HT-29 (cell line): ENCODE measurements at places on chromosomes 5 and 9.

GRCh38 chr5:149062371-149063016 lies 368 bp downstream of the SH3TC2 start:
- peak; percentile 64 for DNase-seq

- DNase-seq: peak; percentile 64
Measured at GRCh38 chr5:170420806-170421412, 31.7 kb upstream of the KCNMB1 start.

GRCh38 chr5:162929104-162929503 lies 508.3 kb upstream of the CCNG1 start:
- no peak for DNase-seq

- no peak for DNase-seq
Measured at GRCh38 chr5:42021923-42022322, 96.8 kb downstream of the FBXO4 start.

GRCh38 chr5:79954620-79955019 lies 36.4 kb downstream of the MTX3 start:
- DNase-seq: no peak

GRCh38 chr5:140043508-140043872 lies 391 bp upstream of the NRG2 start:
- DNase-seq: no peak

DNA sequence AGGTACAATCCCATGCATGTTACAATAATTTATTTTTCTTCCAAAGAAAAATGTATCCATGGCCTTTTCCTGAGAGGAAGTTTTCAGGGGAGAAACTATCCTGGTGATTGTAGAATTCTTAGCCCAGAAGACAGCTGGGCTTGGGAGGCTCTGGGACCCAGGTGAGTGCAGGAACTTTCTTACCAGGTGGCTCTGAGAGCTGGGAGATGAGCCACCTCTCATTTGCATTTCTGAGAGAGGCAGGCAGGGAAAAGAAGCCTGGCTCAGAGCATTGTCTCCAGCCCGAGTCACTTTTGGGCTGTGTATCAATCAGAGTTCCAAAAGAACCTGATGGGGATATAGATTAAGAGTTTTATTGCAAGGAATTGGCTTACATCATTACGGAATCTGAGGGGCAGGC lies 52.7 kb downstream of the ALG2 start:
- no peak for DNase-seq

- no peak for DNase-seq
Measured at GRCh38 chr5:178110-178509, 13.2 kb upstream of the LRRC14B start.

GRCh38 chr9:108186642-108187395 lies 669.0 kb downstream of the ACTL7B start:
- no peak for DNase-seq

DNA sequence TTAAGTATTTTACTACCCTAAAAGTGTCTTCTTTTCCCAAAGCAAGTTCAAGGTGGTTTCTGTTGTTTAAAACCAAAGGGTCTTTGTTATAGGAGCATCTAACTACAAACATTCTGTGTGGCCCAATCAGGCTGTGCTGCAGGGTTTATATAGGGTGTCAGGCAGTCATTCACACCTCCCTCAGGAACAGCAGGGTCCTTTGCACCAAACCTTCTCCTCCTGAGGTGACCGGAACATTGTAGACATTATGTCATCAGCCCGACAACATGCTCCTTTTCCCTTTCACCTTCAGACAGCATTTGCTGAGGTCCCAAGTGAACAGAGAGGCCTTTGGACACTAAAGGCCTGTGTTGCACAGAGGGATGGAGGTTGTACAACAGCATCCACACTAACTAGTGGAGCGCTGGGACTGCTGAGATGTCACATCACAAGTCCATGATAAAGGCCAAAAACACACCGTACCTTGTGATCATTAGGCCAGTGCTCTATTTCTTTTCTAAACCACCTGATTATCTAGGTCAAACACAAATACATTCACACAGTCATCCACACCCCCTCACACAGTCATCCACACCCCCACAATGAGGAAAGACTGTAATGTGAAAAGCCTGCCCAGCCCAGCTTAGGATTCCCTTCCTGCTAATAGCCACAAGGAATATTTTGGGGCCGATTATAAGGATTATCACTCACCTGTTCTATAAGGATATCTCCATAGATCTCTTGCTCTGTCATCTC lies 123.8 kb upstream of the VLDLR start:
- DNase-seq: no peak

- peak; percentile 30 for DNase-seq
Measured at GRCh38 chr9:86947146-86948073, at the start of gene GAS1. Gene GAS1, minus strand, starts transcription at chr9:86947506. Its CDS starts 727 bp downstream, at chr9:86946779.

DNA sequence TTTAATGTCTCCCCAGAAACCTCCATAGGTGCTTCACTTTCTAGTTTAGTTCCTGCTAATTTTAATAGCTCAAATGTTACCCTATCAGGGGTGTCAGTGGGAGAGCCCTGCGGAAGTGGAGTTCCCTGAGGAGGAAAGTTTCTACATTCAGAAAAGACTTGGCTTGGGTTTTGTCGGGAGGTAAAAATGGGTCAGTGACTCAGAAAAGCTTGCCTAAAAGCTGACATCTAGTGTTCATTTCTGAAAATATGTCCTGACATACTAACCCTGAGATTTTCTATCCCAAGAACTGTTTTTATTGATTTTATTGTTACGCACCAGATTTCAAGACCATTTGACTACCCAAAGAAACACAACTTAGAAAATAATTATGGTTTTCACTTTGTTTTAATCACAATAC lies 40.9 kb upstream of the GLDC start:
- DNase-seq: peak; percentile 26

- DNase-seq: peak; percentile 52
Measured at GRCh38 chr9:81562231-81563019, 126.9 kb downstream of the TLE1 start.

- no peak for DNase-seq
Measured at GRCh38 chr9:127749090-127749787, 14.1 kb upstream of the TOR2A start.

DNA sequence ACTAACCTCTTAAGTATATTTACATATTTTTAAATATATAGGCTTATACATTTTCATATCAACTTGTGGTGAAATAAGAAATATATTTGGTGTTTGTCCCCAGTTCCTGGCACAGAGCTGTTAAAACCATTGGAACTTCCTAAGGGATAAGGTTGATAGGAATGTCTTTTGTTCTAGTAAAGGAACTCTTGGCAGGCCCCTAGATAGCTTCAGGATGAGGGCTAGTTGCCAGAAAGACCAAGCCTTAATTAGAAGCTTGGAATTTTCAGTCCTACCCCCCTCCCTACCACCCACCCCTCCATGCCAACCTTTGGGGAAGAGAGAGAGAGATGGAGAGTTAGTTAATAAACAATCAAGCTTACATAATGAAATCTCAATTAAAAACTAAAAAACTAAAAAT lies 638.6 kb upstream of the ACO1 start:
- no peak for DNase-seq

DNA sequence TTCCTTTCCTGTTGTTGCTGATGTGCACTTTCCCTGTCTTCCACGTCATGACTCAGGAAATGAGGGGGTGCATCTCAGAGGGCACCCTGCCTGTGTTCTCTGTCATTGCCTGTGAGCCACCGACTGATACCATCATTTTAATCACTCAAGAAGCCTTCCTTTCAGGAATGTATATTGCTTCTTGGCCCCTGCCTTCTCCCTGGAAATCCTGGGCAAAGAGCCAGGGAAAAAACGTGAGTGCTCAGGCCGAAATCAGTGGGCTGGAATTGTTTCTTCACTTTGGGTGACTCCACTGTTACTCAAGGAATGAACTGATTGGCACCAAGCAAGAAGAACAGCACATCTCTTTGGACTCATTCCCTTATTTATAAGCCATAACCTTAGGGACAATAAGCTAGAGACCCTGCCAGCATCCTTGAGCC lies 126.1 kb downstream of the SNX18 start:
- no peak for DNase-seq

GRCh38 chr5:154620411-154620810 lies 134.8 kb upstream of the LARP1 start:
- no peak for DNase-seq

- DNase-seq: no peak
Measured at GRCh38 chr5:124236361-124237205, 509.9 kb downstream of the ZNF608 start.

- DNase-seq: no peak
Measured at GRCh38 chr5:112800891-112801290, 60.2 kb upstream of the SRP19 start.

GRCh38 chr9:68416936-68417564 lies 60.6 kb downstream of the PGM5 start:
- peak; percentile 32 for DNase-seq

- DNase-seq: no peak
Measured at GRCh38 chr5:44845777-44846176, 37.0 kb downstream of the MRPS30 start.

- no peak for DNase-seq
Measured at GRCh38 chr9:101176384-101176783, 147.9 kb downstream of the PLPPR1 start.

DNA sequence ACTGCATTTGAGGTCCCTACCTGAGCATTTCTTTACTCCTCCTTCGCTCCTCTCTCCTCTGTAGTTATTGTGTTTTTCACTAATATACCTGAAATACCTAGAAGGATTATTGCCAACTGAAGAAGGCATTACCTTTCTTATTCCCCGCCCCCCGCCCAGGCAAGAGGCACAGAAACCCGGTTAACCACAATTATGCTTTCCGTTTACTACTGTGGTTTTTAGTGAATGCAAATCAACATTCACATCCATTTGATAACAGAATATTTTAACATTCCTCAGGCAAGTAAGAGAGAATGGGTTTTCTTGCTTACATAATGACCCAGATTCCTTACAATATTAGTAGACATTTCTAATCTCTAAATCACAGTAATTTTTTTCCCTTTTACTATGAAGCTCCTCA lies 136.9 kb downstream of the PCSK5 start:
- no peak for DNase-seq

DNA sequence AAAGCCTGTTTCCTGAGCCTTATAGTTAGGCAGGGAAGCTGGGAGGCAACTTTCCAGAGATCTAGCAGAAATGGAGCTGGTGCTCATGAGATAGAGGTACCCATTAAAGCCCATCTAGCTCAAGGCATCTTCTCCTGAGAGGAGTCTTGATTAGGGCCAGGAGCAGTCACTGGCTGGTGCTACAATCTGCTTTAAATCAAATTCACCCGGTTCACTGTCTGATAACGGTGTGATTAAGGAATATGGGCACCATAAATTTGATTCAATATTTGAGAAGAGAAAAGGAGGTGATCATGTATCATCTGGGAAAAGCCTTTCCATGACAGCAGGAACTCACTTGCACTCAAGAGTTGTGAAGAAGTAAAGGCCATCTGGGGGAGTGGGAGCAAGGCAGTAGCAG lies 23.9 kb upstream of the NR5A1 start:
- no peak for DNase-seq

- DNase-seq: no peak
Measured at GRCh38 chr9:18433620-18434019, 40.3 kb upstream of the ADAMTSL1 start.

DNA sequence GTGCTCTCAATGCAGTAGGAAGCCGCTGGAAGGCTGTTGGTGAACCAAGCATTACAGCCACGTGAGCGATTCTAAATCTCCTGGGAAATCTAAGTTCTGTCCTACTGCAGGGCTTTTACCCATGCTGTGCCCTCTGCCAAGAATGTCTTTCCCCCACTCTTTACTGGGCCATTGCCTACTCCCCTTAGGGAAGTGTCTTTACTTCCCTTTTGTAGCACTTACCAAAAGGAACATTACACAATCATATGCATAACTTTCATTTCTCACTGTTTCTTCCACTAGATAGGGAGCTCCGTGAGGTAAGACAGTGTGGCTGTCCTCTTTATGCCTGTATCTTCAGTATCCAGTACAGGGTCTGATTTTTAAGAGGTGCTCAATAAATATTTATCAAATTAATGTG lies 241.7 kb upstream of the NR4A3 start:
- DNase-seq: no peak

GRCh38 chr9:106528158-106528557 lies 334.8 kb upstream of the ZNF462 start:
- DNase-seq: no peak

DNA sequence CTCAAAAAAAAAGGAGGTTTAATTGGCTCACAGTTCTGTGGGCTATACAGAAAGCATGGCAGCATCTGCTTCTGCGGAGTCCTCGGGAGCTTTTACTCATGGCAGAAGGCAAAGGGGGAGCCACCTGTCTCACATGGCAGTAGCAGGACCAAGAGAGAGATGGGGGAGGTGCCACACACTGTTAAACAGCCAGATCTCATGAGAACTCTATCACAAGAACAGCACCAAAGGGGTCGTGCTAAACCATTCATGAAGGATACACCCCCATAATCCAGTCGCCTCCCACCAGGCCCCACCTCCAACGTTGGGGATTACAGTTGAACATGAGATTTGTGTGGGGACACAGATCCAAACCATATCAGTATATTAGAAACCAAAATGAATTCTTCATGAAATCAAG lies 28.3 kb upstream of the CXXC5 start:
- DNase-seq: no peak

- DNase-seq: no peak
Measured at GRCh38 chr5:127297348-127298035, 6.9 kb downstream of the MEGF10 start.

DNA sequence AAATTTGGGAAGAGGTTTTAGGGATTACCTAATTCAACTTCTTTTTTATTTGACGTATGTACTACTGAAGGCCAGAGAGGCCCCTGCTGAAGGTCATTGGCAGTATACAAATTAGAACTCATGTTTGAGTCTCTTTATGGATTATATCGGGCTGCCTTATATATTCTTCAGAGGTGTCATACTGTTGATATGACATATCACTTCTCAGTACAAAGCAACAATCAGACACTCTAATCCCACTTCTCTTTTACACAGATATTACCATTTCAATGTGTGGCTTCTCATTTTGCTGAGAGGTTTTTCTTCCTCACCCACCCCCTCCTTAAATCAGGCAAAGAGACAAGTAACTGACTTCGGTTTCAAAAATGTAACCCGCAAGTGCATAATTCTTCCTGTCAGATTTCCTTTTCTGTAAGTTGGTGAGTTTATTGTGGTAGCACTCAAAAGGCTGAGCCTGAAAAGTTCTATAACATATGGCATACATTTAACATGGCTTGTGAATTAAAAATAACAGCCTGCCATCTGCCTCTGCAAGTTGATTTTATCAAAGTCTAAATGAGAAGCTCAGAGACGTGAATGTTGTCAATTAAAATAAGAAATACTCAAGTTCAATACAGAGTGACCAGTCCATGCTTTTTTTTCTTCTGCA lies 163.6 kb upstream of the RORB start:
- DNase-seq: no peak

- DNase-seq: no peak
Measured at GRCh38 chr5:64930672-64931318, 162.1 kb downstream of the CWC27 start.

DNA sequence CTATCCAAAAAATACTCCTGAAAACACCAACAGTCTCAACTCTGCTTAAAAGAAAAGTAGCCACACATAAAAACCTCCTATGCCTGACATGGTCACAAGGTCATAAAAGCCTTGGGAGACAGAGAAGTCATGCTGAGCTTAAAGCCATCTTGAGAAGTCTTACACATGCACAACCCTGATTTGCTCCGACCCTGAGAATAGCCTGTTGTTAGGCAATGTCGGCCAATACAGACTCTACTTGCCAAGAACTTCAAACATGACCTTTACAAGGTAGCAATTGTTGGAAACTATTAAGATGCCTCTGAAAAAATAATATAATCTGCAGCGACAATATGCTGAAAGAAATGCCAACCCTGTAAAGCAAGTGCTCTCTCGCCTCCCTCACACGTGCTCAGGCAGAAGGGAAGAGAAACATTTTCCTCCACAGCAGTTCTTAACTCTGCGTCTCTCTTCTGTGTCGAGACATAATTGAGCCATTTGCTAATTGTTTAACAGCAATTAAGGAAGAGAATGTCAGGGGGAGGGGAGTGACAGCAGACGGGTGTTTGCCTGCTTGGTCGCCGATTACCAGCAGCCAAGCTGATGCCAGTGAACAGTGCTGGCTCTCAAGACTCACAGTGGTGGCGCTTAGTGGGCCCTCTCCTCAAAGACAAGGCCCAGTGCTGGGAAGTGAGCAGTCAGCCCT lies 393.6 kb downstream of the SPOCK1 start:
- DNase-seq: no peak
